Dermis blood vessel endothelial cell (primary cell): ENCODE measurements at places on chromosomes 6 and 20. TPM values are rescaled to one million over a fixed set of nuclear protein-coding genes. Genes with fewer than 3 reads are reported as not detected.
A peak's percentile ranks its signal among the peaks of the same experiment; 100 is the strongest.

The GPLD1 gene
- total RNA-seq = 0.05 and 0.17 TPM in 2 replicates

The KIF25 gene
- not detected in 2 replicates for total RNA-seq

The DEFB124 gene
- total RNA-seq = not detected in 2 replicates

The BTN1A1 gene
- total RNA-seq = not detected in 2 replicates

The BAG2 gene
- 1.5 and 2.0 TPM in 2 replicates for total RNA-seq

The COX4I2 gene
- total RNA-seq = not detected in 2 replicates

The TRIM40 gene
- total RNA-seq = not detected in 2 replicates

GRCh38 chr6:125294036-125294435 is 7.7 kb downstream of the HDDC2 start:
- DNase-seq = no peak

DNA sequence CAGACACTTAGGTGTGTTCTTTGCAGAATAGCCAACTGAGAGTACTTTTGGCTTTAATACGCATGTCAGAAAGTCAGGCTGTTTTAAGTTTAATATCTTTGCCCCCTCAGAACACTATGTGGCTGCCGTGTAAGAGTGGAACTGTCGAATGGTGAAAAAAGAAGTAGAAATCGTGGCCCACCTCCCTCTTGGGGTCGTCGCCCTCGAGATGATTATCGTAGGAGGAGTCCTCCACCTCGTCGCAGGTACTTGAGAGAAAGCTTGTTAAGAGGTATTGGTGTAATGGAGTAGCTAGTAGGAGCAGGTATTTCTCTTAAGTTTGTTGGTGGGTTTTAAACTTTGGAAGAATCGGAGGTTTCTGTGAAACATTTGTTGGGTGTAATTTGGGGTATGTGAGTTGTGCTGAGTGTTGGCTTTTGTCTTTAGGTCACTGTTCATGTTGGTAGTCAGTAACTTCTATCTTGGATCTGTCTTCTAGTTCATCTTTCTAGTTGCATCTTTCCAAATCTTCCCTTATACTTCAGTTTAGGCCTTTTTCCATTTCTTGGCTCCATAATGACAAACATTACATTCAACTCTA is 4.7 kb downstream of the SRSF3 start:
- DNase-seq = no peak

DNA sequence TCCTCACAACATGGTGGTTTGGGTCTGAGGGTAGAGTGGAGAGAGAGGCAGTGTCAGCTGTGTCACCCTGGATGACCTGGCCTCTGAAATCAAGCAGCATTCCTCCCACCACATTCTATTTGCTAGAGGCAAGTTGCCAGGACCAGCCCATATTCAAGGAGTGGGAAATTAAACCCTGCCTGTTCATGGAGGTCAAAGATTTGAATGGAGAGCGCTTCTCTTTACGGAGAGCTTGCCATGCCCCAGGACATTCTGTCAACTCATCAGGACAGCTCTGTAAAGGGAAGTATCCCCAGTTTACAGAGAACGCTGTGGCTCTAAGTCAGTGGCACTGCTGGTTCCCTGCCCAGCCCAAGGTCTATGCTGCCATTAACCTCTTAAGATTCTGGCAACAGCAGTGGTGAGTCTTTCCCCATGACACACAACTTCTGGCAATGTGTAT is 90.0 kb upstream of the INSM1 start:
- no peak for DNase-seq

- peak; percentile 91 for DNase-seq
Measured at GRCh38 chr6:4351520-4352321, 216.3 kb upstream of the ECI2 start.

DNA sequence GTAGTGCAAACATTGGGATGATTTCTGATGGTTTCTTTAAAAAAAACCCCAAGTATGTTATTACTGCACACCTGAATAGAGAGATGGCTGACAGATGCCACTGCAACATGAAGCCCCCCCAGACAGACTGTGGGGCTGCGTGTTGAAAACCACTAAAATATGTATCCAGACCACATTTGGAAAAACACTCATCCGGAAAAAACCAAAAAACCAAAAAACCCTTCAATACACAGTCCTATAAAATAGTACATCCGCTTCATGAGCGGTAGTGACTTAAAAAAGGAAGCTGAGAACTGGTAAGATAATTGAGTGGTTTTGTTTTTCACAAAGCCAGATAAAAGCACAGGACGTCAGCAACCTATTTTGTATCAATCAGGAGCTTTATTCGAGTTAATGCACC is 47.1 kb upstream of the EDN3 start:
- DNase-seq = no peak

DNA sequence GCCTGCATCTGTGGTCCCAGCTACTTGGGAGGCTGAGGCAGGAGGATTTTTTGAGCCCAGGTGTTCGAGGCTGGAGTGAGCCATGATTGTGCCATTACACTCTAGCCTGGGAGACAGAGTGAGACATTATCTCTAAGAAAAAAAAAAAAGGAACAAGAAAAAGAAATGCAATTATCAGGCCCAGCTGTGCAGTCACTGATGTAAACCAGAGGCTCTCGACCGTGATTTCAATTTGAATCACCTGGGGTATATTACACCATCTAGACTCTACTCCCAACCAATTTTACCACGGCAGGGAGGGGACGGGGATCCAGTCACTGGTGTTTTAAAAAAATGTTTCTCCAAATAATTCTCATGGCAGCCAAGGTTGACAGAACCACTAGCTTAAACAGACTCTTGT is 48.8 kb upstream of the NKX2-2 start:
- DNase-seq = no peak

GRCh38 chr6:154430481-154430919 is 73.9 kb upstream of the IPCEF1 start:
- no peak for DNase-seq

- DNase-seq = peak; percentile 19
Measured at GRCh38 chr6:33746036-33746600, 587 bp downstream of the IP6K3 start.

DNA sequence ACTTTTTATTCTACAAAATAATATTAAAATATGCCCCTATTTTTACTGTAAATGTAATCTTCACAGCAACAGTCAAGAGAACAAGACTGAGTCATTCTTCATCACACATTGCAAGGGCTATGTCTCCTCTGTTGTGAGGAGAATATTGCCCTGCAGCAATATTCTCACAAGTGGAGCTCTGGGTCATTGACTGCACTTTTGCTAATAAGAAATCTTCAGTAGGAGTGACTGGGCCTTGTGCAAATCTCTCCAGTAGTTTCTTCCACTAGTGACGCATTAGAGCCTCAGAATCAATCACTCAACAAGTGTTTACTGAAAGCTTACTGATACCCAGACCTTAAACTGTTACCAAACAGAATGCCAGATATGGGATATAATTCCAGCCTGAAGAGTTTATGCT is 49.1 kb downstream of the LAMA2 start:
- DNase-seq = no peak

DNA sequence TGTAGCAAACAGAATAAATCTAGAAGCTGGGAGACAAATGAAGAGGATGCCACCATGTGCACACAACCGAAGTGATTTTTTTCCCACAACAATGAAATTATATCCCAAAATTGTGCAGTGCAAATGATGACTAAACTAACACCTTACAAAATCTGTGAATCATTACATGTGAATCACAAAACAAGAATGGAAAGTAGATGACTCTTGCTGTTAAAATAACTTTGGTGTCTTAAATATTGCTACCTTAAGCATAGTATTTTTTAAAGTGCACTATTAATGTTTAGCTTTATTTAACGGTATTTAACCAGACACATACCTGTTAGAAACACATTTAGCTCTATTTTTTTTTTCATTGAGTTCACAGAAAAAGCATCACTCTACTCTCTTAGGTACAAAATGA is 190.8 kb downstream of the TBC1D32 start:
- no peak for DNase-seq

GRCh38 chr6:89564752-89565427 is 73.7 kb downstream of the LYRM2 start:
- DNase-seq = no peak

GRCh38 chr20:4304601-4305000 is 289.2 kb upstream of the RNF24 start:
- DNase-seq = no peak

DNA sequence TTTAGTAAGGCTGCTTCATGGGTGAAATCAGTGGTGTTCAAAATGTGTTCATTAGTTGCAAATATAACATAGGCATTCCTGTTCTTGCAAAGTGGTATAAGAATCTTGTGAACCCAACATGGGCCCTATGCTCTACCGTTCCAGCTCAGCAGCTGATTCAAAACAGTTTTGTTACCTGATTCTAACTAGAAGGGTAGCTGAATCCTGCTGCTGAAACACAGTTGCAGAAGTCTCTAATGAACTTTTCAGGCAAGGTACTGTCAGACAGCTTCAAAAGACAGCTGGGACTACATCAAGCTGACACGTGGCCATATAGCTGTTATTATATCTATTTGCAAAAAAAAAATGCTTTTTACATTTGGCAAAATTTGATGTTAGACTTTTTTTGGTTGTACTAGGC is 22.7 kb downstream of the THEMIS start:
- no peak for DNase-seq

DNA sequence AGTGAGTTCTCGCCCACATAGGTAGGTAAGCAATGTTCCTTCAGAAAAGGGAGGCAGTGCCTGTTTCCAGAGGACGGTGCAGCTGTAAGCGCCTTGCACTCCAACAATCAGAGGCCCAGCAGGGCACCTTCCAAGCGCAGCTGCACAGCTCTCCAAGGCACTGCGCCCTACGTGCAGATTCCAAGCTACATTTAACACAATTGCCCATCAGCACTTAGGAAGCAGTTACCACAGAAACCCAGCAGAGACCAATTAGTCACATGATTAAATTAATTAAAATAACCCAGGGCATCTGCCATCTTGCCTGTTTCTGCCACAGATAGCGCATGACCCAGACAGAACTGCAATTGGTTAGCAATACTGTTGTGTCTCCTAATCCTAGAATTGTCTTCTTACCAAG is 65.5 kb downstream of the SOBP start:
- no peak for DNase-seq

DNA sequence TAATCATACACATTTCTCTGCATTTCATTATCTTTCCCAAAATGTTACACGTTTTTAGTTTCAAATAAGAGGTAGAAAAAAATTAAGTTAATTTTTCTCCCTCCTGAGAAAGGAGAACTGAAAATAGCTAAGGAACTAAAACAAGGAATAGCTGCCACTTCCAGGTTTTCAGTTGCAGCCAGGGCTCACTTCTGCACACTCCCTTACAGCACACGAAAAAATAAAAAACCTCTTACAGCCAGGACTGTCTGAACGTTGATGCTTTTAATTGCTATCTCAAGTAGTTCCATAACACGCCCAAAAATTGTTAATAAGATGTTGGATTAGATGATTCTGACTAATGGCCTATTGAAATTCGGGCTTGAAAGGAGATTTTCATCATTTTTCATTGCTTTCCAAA is 153.7 kb upstream of the THBS2 start:
- no peak for DNase-seq

DNA sequence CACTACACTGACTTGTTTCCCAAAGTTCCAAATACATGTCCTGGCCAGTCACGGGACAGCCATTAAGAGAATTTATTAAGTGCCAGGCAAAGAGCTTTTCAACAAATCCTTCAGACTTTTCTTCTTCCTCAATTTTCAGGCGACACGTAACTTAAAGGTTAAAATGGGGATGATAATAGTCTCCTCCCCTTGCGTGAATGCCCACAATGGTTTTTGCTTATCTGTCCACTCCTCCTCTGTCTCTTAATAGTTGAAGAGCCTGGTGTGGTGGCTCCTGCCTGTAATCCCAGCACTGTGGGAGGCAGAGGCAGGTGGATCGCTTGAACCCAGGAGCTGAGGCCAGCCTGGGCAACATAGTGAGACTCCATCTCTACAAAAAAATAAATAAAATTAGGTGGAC is 11.4 kb upstream of the PARD6B start:
- no peak for DNase-seq

- DNase-seq = no peak
Measured at GRCh38 chr6:4624726-4625125, 151.5 kb upstream of the CDYL start.

DNA sequence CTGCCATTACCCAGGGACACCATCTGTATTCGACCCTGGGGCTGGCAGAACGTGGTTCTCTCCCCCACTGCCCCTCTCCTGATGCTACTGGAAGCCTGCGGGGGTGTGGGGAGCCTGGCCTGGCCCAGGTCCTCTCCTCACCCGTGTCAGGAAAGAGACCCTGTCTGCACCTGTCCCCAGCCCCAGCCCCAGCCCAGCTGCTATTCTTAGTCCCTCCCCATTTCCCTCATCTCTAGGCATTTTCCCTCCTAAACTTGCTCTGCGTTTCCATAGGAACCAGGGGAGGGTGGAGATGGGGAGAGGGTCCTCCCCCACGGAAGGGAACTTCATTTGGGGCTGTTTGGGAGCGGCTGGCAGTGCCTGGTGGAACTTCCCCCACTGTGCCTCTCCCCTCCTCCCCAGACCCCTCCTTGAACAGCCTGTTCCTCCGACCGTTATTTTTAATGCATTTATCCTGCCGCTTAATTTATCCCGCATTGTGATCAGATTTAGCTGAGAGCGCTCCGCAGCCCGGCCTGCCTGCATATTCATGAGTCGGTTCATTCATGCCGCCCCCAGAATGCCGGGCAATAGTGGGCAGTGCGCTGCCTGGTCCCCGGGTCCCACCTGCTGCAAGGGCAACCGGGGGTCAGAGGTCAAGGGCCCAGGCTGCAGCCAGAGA is 31.8 kb upstream of the DLGAP4 start:
- no peak for DNase-seq

GRCh38 chr6:163745536-163746400 is 331.2 kb downstream of the QKI start:
- DNase-seq = peak; percentile 35

DNA sequence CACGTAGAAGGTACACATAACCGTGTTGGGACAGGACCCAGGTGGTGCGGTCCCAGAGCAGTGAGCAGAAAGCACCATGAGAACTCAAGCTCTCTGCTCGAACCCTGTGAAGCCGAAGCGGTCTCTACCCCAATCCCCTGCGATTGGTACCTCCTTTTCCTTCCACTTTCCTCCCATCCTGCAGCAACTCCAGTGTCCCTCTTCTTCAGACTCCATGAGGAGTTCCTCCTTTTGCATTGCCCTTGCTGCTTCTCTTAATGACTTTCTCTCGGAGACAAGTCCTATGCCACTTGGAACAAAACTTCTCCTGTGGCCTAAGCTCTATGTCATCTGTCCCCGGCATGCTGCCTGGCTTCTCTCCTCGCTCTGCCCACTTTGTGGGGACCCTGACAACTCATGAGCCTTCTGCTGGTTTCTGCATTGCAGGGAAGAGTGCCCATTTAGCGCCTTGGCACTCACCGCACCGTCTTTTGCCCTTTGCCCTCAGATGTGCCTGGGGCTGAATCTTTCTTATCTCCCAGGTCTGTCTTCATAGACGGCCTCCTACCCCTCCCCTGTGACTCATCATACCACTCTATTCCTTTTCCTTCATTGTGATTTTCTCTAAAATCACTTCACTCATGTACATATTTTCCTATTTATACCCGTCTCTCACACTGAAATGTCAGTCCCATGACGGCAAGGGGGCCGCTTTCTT is 9.2 kb upstream of the ZNF831 start:
- DNase-seq = no peak

DNA sequence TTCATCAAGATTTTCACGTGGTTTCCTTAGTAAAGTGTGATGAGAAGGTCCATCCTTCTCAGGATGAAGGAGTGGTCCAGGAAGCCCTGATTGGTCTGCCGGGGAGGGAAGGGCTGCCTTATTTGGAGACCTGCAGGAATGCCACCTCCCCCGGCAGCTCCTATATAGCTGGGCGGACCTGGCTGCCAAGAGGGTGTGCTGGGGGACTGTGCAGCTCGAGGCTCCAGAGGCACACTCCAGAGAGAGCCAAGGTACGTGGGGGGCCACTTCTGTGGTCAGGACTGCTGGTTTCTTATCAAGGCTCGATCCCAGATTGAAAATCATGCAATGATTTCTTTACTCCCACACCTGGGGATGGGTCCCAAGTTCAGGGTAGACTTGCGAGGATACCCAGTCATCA is at the start of gene PRND:
Gene PRND, plus strand, starts transcription at position 191 of the 400 bp plus-strand sequence. CDS start 2,643 bp downstream, outside the sequence.
- DNase-seq = no peak

- DNase-seq = no peak
Measured at GRCh38 chr20:35734374-35734773, 7.7 kb downstream of the RBM39 start.
